Activated naive CD8-positive, alpha-beta T cell treated with anti-CD3 and anti-CD28 coated beads for 36 hours (primary cell): ENCODE measurements at places on chromosomes 16 and 17.

DNA sequence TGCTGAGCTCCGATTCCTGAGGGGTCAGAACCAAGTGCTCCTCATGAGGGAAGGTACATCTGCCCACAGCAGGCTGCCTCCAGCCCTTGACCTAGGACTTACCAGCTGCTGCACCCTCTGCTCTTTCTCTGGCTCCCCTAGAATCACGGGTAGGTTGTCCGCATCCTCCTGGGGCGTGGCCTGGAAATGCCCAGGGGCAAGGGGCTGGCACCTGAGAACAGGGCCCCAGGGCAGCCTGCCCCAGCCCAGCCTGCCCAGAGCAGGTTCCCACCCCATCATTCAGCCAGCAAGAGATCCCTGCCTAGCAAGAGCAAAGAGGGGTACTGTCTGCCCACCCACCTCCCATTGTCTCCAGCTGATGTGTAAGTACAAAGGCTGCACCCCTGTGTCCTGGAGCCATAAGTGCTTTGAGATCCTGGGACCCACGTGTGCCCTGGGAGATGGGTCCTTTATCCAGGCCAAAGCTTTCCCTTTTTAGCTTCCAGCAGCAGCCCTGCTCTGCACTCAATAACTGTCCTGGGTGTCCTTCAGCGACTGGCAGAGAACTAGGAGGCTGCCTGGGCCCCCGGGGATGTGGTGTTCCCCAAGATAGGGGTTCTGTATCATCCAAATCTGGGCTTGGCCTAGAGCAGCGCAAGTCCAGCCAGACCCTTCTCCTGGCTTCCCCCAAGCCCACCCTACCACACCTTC lies 5.1 kb downstream of the TSPOAP1 start:
- no peak for DNase-seq

- DNase-seq: peak; percentile 67
Measured at GRCh38 chr16:48158296-48158695, 2.5 kb upstream of the ABCC12 start.

DNA sequence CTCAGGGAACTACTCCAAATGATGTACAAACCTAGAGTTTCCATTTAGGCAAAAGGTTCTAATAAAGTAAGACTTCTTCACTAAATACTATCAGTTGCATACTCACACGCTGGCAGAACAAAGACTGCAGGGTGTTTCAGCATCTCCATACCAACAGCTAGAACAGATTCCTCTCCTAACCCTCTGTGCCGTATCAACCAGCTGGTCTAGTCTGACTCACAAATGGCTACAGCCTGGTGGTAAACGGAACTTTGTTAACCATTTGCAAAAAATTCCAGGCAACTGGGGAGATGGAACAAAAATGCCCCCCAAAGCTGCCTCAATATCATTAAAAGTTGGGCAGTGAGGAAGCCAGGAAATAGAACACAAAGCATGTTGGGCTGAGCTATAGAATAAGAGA lies 217.1 kb downstream of the GRIN2A start:
- DNase-seq: no peak

- no peak for DNase-seq
Measured at GRCh38 chr17:66386498-66387351, 84.3 kb downstream of the PRKCA start.

- no peak for DNase-seq
Measured at GRCh38 chr16:84514295-84514873, 9.9 kb upstream of the MEAK7 start.

DNA sequence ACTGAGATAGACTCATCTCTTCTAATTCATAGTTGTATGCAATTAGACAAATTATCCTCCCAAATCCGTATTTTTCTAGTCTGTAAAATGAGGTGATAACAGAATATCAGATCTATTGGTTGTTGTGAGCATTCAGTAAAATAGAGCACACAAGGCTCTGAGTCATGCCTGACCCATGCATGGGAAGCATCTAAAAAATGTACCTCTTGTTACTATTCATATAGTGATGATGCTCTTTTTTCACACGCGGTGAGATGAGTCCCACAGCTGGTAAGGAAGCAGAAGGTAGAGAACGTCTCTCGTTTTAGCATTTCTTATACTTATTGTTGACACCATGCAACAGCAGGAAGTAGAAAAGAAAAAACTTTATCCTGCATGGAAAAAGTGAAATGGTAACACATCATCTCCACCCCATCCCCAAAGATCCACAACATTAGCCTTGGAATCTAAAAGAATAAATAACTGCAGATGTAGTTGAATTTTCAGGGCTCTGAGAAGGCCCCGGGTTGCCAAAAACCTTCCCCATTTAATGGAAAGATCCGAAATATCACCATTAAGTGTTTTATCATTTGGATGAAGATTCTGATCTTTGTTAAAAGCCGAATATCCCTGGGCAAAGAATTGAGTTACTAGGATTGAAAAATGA lies 215.6 kb downstream of the TMEM114 start:
- no peak for DNase-seq

DNA sequence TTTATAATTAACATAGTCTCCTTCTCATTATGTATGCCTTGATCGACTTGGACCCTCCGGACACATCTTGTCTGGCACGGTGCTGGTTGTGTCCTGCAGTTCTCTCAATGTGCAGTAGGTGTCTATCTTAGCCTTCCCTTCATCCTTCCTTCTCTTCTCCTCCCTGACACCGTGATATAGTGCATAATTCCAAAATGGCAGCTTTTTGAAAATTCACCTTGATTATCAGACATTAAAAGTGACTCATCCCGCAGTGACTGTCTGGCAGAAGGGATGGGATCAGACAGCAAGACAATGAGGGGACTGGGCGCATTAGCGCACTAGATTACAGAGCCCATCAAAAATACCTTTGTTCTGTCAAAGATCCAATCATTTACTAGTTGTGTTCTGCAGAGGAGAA lies 70.0 kb upstream of the PMFBP1 start:
- no peak for DNase-seq

- no peak for DNase-seq
Measured at GRCh38 chr16:2689968-2690801, 7.9 kb downstream of the KCTD5 start.

DNA sequence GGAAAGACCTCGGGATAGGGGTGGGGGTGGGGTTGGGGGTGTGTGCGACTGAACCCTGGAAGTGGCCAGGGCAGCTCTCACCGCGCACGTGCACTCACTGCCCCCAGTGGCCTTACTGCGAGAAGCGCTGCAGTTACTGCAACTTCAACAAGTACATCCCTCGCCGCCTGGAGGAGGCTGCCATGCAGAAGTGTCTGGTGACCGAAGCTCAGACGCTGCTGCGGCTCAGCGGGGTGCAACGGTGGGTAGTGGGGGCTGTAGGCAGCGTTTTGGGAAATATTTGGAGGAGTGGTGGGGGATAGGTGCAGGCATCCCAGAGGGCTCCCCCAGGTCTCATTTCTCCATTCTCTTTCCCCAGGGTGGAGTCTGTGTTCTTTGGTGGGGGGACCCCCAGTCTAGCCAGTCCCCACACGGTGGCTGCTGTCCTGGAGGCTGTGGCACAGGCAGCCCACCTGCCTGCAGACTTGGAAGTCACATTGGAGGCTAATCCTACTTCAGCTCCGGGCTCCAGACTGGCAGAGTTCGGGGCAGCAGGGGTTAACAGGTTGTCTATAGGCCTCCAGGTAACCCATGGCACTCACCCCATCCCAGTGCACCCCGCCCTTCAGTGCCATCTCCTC lies 972 bp downstream of the RSAD1 start:
- DNase-seq: peak; percentile 73

DNA sequence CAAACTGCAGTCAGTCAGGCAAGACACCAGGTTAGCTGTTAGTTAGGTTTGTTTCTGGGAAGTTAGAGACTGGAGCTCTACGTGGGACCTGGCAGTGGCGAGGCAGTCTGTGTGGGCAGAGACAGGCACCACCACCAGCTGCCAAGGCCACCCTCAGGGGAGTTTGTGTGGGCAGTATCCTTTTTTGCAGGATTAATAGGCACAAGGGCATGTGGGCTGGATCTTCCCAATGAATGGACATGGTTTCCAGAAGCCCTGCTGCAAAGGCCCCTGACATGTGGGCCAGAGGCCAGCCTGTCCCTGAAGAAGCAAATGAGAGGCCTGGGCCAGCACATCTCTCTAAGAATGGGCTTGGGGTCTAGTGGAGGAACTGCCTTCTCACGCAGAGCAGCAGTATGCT lies 19.2 kb upstream of the SREBF1 start:
- no peak for DNase-seq

DNA sequence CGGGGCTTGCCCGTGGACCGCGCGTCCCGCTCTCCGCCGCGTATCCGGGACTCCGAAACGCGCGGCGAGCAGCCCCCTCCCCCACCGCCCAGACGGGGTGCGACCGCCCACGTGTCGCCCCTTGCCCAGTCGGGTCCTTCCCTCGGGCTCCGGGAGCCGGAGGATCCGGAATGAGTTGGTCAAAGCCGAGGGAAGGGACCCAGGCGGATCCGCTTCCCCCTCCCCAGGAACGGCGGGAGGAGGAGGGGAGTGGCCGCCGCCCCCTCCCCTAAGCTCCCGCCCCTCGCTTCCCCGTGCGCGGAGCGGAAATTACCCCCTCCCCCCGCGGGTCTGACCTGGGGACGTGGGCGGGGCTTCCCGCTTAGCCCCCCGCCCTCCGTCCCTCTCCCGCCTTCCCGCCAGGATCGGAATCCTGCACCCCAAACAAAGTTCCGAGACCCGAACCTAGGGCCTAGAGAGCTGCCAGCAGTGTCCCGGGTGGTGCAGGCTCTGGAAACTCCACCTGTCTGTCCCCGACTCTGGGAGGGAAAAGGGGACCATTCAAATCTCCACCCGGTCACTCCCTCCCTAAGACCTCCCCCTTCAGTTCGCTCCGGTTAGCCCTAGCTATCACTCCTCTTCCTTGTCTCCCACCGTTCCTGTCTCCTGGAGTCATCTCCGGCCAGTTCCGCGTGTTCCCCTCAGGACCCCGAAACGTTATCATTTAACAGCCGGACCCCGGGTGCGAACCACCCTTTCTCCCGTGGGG lies 1.0 kb upstream of the IGF2BP1 start:
- DNase-seq: peak; percentile 20

- DNase-seq: no peak
Measured at GRCh38 chr16:12482455-12483220, 321.0 kb downstream of the CPPED1 start.

DNA sequence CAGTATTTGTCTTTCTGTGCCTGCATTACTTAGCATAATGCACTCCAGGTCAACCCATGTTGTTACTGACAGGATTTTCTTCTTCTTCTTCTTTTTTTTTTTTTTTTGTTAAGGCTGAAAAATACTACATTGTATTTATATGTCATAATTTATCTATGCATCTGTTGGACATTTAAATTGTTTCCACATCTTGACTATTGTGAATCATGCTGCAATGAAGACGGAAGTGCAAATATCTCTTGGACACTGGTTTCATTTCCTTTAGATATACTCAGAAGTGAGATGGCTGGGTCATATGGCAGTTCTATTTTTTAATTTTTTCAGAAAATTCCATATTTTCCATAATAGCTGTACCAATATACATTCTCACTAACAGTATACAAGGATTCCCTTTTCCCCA lies 272.7 kb upstream of the PMFBP1 start:
- no peak for DNase-seq

- no peak for DNase-seq
Measured at GRCh38 chr16:29898135-29898803, 1.1 kb downstream of the SEZ6L2 start.

GRCh38 chr17:45218895-45219661 lies 2.6 kb upstream of the FMNL1 start:
- DNase-seq: peak; percentile 79

DNA sequence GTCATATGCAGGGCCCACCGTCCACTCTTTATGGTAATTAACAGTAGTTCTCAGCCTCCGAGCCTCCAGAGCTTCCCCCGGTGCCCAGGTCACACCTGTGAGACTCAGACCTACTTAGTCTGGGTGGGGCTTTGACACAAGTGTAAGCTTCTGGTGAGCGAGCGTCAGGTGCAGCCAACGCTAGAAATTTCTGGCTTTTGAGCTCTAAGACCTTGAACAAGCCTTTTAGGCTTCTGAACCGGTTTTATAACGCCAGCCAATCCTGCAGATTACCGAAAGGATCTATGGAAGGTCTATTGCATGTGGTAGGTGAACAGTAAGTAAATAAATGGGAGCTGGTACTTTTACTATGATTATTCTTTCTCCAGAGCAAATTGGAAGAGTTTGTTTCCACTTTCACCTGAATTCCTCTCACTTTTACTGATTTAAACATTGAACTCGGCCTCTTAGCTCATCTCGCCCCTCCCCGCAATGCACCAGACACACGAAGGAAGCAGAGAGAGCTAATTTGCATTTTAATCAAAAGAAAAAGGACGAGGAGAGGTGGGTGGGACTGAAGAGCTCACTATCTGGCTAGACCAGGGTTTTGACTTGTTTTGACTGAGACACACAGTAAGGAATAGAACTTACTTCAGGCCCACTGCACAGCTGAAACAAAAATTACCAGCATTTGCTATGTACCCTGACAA lies 47.1 kb downstream of the ABAT start:
- no peak for DNase-seq

DNA sequence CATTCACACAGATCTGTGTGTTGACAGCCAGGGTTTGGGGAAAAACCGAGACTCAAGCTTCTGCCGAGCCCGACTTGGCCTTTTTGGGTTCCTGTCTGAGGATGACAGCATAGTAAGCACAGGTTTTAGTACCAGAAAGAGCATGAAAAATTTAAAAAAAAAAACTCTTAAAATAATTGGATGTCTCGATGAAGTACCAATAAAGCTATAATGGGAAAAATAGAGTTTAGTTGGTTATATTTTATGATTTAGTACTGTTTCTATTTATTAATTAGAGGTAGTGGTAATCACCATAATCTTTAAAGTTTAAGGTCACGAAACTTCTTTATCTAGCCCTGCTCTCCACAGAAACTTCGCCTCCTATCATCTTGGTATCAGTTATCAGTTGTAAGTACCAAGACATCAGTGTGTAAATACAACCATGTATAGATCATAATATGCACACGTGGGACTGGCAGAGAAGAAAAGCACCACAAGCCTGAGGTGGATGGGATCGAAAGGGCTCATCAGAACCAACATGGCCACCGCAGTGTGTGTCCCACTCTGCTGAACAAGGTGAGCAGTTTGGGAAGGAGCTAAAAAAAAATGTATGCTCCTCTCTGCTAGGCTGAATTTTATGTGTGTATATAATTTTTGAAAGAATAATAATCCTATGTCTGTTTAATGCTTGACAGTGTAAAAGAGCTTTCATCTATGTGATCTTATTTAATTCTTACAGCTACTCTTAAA lies 14.4 kb upstream of the EEF2K start:
- peak; percentile 49 for DNase-seq

GRCh38 chr16:27781195-27781524 lies 231.2 kb downstream of the KATNIP start:
- DNase-seq: no peak

- no peak for DNase-seq
Measured at GRCh38 chr17:45954914-45955313, 44.1 kb upstream of the STH start.

GRCh38 chr17:18960803-18961511 lies 9.0 kb downstream of the SLC5A10 start:
- DNase-seq: peak; percentile 78

- DNase-seq: no peak
Measured at GRCh38 chr17:68182011-68182306, 65.9 kb upstream of the AMZ2 start.

GRCh38 chr17:51000835-51001638 lies 119.6 kb downstream of the SPAG9 start:
- no peak for DNase-seq

GRCh38 chr17:8176998-8177731 lies 985 bp upstream of the TMEM107 start:
- no peak for DNase-seq

- no peak for DNase-seq
Measured at GRCh38 chr16:15694499-15694898, 44.5 kb downstream of the NDE1 start.

GRCh38 chr16:71723537-71724319 lies 773 bp downstream of the PHLPP2 start:
- peak; percentile 84 for DNase-seq

GRCh38 chr17:78831688-78832540 lies 8.7 kb downstream of the USP36 start:
- DNase-seq: no peak
